ENCODE measurements at places on chromosomes 1 and 21.

GRCh38 chr1:12457771-12458170 lies 160.2 kb downstream of the DHRS3 start:
- DNase-seq = no peak

DNA sequence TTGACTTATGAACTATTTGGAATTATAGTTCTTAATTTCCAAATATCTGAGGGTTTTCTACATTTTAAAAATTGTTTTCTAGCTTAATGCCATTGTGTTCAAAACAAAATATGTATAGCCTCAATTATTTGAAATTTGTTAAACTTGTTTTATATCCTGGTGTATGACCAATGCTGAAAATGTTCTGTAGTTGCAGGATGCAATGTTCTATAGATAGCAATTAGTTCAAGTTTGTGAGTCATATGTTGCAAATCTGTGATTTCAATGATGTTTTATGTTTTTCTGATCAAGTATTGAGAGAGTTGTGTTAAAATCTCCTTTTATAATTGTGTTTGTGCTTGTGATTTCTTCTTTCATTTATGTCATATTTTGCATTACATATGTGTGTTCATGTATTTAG lies 517.5 kb downstream of the ADGRL2 start:
- DNase-seq = no peak

GRCh38 chr1:9066945-9067807 lies 2.3 kb downstream of the SLC2A5 start:
- no peak for DNase-seq

- no peak for DNase-seq
Measured at GRCh38 chr1:66132324-66132723, 339.6 kb downstream of the PDE4B start.

DNA sequence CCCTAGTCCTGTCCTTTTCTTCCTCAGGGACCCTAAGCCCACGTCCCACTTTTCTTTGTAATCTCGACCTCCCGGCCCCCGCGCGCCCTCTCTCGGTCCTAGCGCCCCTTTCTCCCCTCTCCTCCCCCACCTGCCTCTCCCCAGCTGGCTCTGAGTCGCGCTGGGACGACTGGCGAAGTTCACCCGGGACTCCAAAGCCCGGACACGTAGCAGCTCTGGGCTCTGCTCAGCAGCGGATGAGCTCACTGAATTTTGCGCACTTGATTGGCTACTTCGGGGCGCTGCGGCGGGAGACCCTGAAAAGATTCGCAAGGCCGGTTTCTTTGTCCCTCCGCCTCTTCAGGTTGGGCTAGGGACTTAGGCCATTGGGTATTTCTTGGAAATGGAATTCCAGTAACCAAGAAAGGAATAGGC lies 16.3 kb upstream of the ACKR1 start:
- DNase-seq = peak; percentile 43

DNA sequence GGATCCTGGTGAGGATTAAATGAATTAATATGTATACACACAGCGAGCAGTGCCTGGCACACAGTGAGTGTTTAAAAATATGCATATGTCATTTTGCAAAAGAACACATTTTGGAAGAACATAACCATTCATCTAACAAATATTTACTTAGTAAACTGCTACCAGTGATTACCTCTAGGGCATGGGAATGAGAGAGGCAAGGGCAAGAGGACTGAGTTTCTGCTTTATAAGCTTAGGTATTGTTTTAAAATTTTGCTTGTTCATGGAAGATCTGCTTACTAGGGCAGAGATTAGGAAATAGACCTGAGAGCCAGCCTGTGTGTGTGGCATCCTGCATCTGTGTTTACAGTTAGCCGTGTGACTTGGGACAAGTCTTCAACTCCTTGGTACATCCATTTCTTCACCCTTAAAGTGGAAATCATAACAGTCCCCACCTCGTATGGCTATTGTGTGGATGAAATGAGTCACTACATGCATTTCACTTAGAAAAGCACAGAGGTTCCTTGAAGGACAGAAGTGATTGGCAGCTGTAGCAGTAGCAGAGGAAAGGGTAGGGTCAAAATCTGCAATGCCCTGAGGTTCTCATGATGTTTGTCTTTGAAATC lies 198.5 kb upstream of the FMN2 start:
- peak; percentile 27 for DNase-seq

DNA sequence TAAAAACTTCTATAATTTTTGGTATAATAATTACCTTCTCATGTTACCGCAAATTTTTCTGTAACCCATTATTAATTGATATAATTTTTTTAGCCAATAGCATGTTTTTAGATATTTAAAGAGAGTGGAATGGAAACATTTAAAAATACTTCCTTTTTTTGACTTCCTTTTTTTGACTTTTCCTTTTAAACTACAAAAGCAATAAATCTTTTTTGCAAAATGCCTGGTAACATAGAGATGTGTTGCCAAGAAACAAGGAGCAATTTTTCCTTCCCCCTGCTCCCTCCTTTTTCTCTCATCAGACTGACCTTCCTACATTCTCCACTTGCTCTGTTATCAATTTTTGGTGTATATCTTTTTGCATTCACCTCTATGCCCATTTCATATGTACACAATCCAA lies 666.2 kb downstream of the ADGRL2 start:
- DNase-seq = no peak

DNA sequence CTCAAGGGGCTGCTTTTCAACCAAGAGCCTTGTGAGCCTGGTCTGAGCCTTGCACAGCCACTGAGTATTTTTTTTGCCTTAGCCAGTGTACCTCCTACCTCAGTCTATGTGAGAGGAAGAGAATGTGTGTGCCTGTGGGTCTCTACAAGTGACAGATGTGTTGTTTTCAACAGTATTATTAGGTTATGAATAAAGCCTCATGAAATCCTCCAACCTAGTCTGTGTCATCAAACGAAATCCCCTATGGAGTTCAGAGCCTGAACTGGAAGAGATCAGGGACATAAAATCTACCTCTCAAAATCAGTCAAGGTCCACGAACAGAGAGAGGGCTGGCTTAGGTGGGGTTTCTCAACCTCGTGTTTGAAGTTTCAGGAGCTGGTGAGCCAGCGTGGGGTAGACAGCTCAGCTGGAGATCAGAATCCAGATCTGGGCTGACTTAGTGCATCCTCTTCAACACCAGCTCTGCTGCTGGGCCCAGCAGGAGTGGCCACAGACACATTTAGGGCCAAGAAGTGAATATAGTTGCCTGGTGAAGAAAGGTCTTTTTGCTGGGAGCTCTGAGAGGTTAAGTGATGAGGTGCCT lies 8.2 kb downstream of the XKR8 start:
- no peak for DNase-seq

GRCh38 chr1:29719253-29719652 lies 482.9 kb downstream of the PTPRU start:
- no peak for DNase-seq

- DNase-seq = no peak
Measured at GRCh38 chr1:20281801-20282200, 8.9 kb upstream of the VWA5B1 start.

- no peak for DNase-seq
Measured at GRCh38 chr1:197787623-197788536, 12.6 kb upstream of the DENND1B start.

DNA sequence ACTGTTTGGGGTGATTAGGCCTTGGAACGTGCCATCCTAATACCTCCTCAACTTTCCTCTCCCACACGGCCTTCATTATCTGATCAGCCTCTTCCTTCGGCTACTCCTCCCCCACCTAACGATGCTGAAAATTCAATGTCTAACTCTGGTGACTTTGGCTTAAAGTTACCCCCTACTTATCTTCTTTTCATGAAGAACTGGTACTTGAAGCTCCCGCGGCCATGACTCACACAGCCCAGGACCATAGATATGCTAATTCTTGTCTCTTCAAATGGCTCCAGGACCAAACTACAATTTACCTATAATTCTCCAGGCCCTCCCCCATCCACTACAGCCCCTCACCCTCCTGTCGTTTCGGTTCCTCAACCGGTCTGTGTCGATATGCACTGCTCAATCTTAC lies 15.7 kb upstream of the AZIN2 start:
- DNase-seq = no peak

- DNase-seq = no peak
Measured at GRCh38 chr1:169360415-169360814, 7.2 kb downstream of the NME7 start.

DNA sequence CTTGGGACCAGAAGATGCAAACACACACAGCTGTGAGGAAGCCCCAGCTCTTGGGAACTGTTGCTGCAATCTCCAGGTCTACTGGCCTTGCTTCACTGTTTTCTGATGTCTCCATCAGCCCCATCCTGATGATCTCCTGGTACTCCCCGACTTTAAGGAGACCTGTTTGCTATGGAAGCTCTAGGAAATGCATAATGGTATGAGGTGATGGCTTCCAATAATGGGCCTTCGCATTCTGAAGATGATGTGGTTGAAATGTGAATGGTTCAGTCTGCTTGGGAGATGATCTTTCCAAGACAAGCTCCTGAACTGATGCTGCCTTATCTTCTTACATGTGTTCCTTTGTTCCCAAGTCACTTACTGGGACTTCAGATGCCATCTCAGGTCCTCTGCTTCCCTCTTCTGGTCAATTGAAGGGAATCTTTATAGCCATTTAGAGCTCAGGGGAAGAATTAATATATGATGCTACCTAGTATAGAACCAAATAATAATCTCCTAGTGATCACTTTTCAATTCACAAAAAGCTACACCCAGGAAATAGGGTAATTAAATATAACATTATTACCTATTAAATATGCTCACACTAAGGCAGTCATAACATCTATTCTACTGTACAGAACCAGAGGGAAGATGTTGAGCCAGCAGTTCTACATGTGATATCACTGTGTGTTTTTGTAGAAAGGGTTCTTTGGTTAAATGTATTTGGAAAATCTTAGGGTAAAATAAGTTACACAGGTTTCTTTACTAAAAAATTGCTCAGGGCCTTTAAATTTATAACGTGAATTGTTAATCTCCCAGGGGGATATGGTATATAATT lies 73.9 kb upstream of the VTCN1 start:
- no peak for DNase-seq

- DNase-seq = no peak
Measured at GRCh38 chr1:75539230-75540116, 71.4 kb downstream of the SLC44A5 start.

- DNase-seq = no peak
Measured at GRCh38 chr1:64242895-64243756, 39.7 kb downstream of the UBE2U start.

DNA sequence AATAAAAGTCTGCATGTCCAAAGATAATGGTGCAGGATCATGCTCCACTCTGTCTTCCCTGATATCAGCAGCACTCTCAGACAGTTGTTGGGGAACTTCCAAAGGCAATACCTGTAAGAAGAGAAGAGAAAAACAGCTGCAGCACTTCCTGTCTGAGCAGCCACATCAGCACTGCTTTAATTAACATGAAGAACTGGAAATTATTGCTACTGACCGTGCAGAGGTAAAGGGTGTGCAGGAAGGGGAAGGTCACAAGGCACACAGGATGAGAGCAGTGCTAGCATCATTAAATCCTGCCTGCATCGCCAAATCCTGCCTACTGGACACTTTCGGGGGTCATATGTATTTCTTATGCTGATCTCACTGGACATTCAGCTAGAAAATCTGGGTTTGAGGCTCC lies 379.0 kb downstream of the LMX1A start:
- no peak for DNase-seq

- DNase-seq = no peak
Measured at GRCh38 chr1:10724052-10724494, 72.4 kb downstream of the CASZ1 start.

GRCh38 chr1:184800876-184801275 lies 46.2 kb upstream of the EDEM3 start:
- DNase-seq = no peak

DNA sequence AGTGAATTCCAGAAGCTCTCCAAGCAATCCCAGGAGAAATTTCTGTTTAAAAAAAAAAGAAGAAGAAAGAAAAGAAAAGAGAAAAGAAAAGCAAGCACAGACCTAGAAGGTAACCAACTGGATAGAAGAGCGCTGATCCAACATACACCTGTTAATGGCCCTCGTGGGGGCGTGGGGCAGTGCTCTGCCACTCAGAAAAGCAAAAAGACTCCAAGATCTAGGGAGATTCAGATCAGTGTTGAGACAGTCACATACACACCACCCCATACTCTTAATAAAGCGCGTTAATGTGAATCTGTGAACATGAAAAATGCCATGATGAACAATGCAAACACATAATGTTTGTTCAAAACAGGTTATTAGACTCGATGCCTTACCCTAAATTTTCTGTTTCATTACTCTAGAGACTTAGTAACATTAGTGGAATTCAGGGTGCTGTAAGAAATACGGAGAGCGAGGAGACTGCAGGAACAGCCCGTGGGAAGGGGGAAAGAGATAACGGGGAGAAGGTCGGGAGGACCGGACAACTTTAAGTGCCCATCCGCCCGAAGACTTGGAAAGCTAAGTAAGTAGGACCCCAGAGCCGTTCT lies 406 bp downstream of the NME7 start:
- DNase-seq = no peak
